ENCODE measurements at places on chromosomes 12 and 14.

DNA sequence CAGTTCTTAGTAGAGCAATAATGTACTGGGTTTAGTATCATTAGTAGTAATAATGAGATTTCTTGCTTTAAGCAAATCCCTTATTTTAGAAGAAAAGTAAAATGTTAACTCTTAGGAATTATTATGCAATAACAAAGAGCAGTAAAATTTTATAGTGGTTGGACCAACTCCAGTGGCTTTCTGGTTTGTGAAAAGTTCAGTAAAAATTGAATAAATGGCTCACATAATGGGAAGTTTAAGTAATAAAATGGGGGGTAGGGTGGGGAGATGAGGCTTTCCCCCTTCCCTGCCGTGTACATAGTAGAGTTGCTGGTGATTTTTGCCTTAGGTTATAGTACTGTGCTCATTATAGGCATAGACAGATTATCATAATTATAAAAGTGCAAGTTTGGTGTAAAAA, 250.5 kb upstream of the ATP2B1 start:
- peak; percentile 46 for DNase-seq

GRCh38 chr14:92687681-92688433, 60.6 kb downstream of the LGMN start:
- DNase-seq: no peak

- DNase-seq: no peak
Observed at GRCh38 chr12:57850854-57851430, 4.4 kb upstream of the CTDSP2 start.

DNA sequence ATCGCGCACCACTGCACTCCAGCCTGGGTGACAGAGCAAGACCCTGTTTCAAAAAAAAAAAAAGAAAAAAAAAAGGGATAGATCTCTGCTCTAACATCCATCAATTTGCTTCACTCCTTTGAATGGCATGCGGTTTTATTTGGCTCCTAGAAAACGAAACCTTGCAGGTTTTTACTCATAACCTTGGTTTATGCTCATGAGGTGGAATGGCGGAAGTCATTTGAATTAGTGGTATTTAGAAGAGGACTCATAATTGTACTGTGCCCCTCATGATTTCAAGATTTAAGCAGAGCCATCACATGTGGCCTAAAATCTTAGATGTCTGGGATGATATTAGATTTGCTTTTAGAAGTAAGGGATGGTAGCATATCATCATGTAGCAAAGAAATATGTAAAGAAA, 29.4 kb downstream of the RBMS2 start:
- no peak for DNase-seq

GRCh38 chr12:51185171-51185717, 12.3 kb upstream of the TFCP2 start:
- DNase-seq: no peak

DNA sequence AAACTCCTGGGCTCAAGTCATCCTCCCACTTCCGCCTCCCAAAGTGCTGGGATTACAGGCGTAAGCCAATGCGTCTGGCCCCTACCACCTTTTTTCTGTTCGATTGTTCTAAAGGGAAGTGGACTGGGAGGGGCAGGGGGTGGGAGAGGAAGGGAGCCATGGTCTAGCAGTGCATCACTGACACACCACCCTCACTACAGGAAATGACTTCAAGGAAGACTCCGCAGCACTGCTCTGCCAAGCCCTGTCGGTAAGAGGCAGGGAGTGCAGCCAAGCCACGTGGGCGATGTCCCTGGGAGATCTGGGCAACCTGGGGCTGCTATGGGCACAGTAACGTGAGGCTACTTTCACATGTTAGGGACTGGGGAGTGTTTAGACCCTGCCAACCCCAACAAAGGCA, 18.0 kb downstream of the LRRC74A start:
- peak; percentile 36 for DNase-seq

- DNase-seq: no peak
Observed at GRCh38 chr12:79871621-79872020, 63.3 kb downstream of the PPP1R12A start.

GRCh38 chr14:48725051-48725734, 861.0 kb downstream of the RPS29 start:
- DNase-seq: no peak

- no peak for DNase-seq
Observed at GRCh38 chr14:96576359-96576758, 74.2 kb downstream of the PAPOLA start.

- no peak for DNase-seq
Observed at GRCh38 chr12:131263626-131264025, 309.9 kb downstream of the ADGRD1 start.

DNA sequence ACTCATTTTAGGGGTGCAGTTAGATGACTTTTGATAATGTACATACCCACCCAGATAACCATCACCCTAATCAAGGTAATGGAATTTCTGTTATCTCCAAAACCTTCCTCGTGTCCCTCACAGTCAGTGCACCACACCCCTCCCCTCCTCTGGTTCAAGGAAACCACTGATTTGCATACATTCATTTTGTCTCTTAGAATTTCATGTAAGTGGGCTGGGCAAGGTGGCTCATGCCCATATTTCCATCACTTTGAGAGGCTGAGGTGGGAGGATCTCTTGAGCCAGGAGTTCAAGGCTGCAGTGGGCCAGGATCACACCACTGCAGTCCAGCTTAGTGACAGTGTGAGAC, 15.7 kb downstream of the ADIPOR2 start:
- DNase-seq: no peak

GRCh38 chr14:76720382-76720813, 40.9 kb upstream of the VASH1 start:
- peak; percentile 55 for DNase-seq

DNA sequence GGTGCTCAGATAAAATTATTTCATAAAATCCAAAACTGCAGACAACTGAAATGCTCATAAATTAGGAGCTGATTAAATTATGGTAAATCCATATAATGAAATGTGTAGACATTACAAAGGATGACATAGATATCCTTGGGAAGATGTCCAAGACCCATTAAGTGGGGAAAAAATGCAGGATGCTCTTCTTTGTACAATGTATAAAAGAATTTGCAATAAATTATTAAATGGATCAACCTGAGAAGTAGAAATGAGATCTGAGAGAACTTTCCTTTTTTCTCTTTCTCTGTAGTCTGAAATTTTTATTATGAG, 336.4 kb upstream of the E2F7 start:
- DNase-seq: no peak
